Daoy (cell line): ENCODE measurements at places on chromosomes 6 and 20.

- peak; percentile 24 for DNase-seq
Measured at GRCh38 chr20:48556956-48557355, 270.8 kb downstream of the PREX1 start.

DNA sequence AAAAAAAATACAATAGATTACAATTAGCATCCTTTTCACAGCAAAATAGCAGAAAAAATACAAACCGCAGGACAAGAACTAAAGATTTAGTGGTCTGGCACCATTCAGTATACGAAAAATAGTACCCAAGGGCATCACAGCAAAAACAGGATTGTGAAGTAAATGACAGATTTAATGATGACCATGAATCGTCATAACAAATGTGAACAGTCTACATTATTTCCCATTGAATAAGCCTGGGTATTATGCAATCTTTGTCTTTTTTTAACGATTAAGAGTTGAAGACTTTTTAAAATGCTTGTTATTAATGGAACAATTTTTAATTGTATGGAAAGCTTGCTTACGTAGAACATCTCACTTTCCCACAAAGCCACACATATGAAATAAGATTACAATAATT lies 432.8 kb downstream of the PKHD1 start:
- DNase-seq = no peak

DNA sequence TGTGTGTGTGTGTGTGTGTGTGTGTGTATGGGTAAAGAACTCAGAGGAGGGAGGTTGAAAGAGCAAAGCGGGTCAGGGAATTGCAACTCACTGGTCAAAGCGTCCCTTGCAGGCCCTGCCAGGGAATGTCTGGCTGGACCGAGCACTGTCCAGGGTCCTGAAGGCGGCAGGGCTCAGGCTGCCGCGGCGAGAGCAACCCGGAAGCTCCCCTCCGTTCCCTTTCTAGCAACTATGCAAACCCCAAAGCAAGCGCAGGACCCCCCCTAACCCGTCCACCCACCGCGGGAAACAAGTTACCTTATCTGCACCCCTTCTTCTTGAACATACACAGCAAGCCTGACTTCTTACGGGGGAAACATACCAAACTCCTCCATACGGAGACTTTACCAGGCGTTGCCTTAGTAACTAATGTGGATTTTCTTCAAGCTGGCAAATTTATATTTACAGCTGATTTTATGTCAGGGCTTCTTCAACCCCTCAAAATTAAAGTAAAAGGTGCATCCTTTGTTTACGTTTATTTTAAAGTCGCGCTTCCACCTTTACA lies 538 bp upstream of the GRM1 start:
- peak; percentile 51 for DNase-seq

GRCh38 chr6:52642368-52642767 lies 28.5 kb upstream of the TMEM14A start:
- no peak for DNase-seq

DNA sequence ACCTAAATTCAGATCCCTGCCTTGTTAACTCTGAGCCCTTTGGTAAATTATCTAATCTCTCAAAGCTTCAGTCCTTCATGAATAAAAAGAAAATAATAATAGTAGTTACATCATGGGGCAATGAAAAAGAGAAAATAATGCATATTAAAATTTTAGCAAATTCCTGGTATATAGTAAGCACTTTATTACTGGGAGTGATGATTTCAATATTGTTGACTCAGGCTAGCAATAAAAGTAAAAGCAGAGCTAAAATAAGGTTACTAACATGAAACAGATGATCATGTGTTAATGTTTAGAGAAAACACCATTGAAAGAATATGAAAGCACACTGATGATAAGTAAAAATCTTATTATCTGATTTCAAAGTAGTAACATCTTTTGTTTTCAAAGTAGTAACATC lies 13.6 kb downstream of the GINS1 start:
- no peak for DNase-seq

GRCh38 chr6:104572901-104573300 lies 286.8 kb downstream of the HACE1 start:
- no peak for DNase-seq

GRCh38 chr20:6618051-6618450 lies 149.4 kb upstream of the BMP2 start:
- DNase-seq = no peak

DNA sequence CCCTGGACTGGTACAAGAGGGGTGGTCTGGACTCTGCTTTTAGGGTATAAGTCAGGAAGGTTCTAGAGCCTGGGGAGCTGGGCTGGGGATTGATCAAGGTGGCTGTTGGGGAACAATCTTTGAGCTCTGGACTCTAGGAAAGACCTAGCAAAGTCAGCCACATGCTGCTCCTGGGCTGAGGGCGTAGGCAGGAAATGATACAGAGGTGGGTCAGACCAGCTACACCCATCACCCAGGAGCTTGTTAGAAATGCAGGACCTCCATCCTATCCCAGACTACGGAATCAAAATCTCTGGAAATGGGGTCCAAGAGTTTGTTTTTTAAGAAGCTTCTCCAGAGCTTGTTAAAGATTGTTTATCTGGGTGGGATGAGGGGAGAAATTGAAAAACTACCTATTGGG lies 9.4 kb downstream of the ADTRP start:
- peak; percentile 81 for DNase-seq
